ENCODE measurements at places on chromosomes 16 and 17.

GRCh38 chr17:58215685-58216084 is 3.4 kb downstream of the MKS1 start:
- DNase-seq = no peak

DNA sequence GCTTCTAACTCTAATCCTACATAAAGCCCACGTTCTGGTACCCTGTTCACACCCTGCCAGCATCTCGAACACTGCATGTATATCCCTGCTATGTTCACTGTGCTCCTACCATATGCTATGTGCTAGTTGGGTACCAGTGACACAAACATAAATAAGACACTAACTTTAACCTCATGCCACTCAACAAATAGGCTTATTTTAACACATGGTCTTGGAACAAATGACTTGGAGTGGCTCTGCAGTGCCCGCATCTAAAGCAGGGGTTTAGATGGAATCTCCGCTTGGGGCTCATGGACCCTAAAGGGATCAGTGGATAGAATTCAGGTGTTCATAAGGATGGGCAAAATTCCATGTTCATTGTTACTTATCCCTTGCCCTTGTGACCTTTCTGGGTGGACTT is 175.7 kb upstream of the ZKSCAN2 start:
- DNase-seq = no peak

GRCh38 chr17:75810216-75810615 is 25.6 kb downstream of the UNK start:
- no peak for DNase-seq

- peak; percentile 12 for DNase-seq
Observed at GRCh38 chr17:1490643-1491442, 1.6 kb downstream of the MYO1C start.

- DNase-seq = peak; percentile 68
Observed at GRCh38 chr17:53353919-53354351, 468.8 kb upstream of the KIF2B start.

DNA sequence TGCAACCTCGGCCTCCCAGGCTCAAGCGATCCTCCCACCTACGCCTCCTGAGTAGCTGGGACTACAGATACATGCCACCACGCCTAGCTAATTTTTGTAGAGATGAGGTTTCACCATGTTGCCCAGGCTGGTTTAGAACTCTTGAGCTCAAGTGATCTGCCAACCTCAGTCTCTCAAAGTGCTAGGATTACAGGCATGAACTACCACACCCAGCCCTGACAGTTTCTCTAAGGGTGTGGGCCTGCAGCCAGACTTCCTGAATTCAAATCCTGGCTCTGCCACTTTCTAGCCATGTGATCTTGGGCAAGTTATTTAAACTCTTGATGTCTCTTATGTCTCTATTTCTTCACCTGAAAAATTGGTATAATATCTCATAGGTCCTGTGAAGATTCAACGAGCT is 5.6 kb downstream of the CUEDC1 start:
- no peak for DNase-seq

GRCh38 chr17:45230787-45231480 is 9.2 kb downstream of the FMNL1 start:
- DNase-seq = no peak

- DNase-seq = no peak
Observed at GRCh38 chr16:72860726-72861562, 187.0 kb downstream of the ZFHX3 start.

DNA sequence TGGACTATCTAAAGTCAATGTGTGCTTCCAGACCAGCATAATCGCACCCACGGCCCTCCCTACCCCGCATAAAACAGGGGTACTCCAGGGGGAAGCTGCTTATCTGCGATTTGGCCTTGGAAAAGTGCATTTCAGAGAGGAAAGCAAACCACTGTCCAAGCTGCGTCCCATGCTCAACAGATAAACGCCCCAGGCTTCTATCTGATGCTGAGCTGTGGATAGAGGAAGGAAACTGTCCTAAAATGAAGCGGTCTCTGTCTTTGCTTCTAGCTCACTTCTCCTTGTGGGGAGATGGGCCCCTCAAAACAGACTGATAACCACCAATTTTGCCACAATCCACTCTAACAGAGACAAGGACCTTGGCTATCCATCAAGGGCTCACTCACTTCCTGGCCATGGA is 160.5 kb upstream of the TNRC6C start:
- no peak for DNase-seq

DNA sequence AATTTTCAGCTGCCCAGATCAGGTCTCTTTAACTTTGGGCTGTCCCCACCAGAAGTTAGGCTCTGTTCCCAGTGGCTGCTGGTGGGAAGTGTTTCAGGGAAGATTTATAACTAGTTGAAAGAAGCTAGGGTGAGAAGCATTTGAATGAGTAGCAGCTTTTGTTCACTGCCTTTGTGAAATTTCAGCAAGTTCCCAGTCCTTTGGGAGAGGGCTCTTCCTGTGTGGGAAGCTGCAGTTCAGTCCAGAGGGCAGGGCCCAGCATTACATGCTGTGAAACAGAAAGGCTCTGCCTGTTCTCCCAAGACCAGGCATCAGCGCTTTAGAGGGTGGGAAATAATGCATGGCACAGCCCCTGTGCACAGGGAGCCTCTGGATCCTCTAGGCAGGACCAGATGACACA is 17.8 kb downstream of the PROCA1 start:
- DNase-seq = no peak

- DNase-seq = peak; percentile 1
Observed at GRCh38 chr16:66304151-66304550, 62.3 kb upstream of the CDH5 start.

DNA sequence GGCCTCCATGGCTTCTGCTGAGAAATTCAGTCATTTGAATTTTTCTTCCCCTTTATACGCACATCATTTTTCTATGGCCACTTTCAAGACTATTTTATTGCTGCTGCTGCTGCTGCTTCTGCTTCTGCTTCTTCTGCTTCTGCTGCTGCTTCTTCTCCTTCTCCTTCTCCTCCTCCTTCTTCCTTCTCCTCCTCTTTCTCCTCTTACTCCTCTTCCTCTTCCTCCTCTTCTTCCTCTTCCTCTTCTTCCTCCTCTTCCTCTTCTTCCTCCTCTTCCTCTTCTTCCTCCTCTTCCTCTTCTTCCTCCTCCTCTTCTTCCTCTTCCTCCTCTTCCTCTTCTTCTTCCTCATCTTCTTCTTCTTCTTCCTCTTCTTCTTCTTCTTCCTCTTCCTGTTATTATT is 22.4 kb downstream of the CPD start:
- no peak for DNase-seq

DNA sequence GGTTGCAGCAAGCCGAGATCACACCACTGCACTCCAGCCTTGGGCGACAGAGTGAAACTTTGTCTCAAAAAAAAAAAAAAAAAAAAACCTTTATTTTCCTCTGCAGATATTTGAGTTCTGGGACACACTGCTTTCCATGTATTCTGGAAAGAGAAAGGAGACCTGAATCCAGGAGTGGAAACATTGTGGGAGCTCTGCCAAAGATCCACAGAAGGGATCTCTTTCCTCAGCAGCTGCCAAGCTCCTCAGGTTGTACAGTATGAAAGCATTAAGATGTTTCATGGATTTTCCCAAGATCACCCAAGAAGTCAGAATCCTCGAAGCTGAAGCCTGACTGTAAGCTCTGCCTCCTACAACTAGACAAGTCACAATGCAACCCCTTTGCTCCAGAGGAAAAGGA is 13.5 kb downstream of the NPRL3 start:
- DNase-seq = no peak

- DNase-seq = no peak
Observed at GRCh38 chr17:66143657-66144282, 48.2 kb downstream of the CEP112 start.

- DNase-seq = no peak
Observed at GRCh38 chr17:30920683-30921543, 832 bp upstream of the ADAP2 start.

- DNase-seq = no peak
Observed at GRCh38 chr16:55968221-55968620, 93.0 kb upstream of the CES5A start.

DNA sequence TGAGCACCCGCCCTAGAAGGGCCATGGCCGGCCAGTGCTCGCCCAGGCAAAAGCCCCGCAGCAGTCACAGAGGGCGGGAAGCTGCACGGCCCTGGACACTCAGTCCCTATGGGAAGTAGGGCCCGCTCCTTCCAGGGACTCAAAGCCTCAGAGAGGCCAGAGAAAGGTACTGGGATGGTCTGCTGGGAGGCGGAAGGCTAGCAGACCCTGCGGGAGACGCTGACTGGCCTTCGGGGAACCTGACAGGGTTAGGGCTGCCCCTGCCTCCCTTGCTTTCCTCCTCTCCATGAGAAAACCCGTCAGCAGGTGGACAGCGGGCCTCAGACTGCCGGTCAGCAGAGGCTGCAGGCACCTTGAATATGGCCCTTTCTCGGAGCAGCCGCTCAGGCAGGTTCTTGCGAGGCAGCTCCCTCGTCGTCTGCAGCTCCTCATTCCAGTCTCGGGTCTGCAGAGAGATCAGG is 11.5 kb downstream of the CLUH start:
- DNase-seq = no peak

DNA sequence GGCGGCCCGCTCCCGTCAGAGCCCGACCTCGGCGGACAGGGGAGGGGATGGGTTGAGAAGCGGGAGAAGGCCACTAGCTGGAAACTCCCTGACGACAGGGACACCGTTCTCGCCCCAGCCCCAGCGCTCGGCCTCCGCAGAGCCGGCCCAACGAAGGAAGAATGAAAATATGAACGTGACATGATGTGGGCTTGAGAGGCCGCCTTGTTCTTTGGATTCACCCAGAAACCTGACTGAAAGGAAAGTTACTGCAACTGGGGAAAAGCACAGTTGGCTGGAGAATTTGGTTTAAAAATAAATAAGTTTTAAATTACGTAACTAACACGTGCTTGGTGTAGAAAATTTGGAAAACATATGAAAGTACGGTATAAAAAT is 21.1 kb downstream of the NPTX1 start:
- no peak for DNase-seq

DNA sequence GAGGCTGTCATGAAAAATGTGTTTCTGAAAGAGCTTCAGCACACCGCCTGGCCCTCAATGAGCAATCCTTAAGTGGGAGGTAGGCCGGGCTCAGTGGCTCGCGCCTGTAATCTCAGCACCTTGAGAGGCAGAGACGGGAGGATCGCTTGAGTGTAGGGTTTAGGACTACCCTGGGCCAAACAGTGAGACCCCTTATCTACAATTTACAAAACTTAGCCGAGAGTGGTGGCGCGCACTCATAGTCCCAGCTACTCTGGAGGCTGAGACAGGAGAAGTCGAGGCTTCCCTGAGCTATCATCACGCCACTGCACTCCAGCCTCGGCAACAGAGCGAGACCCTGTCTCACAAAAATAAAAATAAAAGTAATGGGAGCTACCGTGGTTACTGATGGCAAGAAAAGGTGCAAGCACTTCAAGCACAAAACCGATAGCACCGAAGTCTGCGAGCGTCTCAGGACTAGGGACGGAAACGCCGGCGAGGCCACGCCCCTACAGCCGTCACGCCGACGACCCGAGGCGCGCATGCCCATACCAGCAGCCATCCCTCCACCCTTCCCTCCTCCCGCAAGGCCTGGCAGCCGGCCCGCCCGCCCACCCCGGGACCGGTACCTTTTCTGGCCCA is 607 bp downstream of the THUMPD1 start:
- peak; percentile 55 for DNase-seq

- DNase-seq = no peak
Observed at GRCh38 chr17:71919186-71919585, 201.6 kb upstream of the SOX9 start.

GRCh38 chr17:74130276-74130675 is 73.2 kb upstream of the RPL38 start:
- DNase-seq = no peak

DNA sequence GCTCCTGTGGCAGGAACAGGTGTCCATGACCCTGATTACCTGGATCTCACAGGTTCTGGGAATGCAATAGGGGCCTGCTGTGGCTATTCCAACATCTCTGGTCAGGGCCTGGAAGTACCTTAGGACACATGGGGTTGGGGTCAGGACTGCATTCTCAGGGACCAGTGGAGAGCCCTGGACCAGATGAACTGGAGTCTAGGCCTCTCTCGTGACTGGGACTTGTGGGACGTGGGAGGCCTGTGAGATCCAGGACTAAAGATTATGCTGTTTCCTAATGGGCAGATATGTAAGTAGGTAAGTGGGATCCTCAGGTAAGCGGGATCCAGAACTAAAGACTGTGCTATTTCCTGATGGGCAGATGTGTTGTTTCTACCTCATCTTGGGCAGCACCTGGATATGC is 16.2 kb upstream of the CD300A start:
- no peak for DNase-seq

DNA sequence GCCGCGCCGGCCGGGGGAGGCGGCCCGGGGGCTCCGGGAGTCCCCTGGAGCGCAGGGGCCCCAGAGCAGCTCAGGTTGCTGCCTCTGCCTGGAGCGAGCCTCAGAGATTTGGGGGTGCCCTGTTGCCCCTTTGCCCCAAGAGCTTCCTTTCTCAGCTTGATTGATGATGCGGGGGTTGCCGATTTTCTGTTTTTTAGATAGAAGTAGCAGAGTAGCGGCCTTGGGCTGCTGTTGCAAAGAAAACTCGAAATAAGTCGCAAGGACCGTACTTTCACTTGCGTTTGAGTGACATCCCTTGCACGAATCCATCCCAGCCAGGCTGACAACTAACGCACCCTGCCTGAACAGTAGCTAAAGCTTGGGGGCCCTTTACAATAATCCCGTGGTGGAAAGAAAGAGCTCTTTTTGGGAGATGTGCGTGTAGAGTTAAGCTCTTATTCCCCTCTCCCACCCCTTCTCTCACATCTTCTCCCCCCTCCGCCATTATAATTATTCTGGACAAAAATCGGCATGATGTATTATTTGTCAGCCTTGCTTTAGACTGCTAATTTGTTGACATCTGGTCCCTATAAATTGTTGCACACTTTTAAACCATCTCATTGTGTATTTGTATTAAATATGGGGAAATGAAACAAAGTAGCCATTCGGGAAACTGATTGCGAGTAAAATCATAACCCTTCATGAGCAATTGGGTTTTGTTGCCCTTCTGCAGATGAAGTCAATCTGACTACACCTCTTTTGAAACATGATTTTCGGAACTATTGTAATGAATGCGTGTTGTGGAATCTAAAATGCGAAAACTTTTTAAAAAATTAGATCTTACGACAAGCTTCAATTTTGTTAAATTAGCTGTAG is 873 bp downstream of the USP10 start:
- no peak for DNase-seq

GRCh38 chr17:66522591-66523272 is 220.3 kb downstream of the PRKCA start:
- no peak for DNase-seq

GRCh38 chr17:77516902-77517301 is 376.1 kb downstream of the SEC14L1 start:
- no peak for DNase-seq

Data from NCI-H1105 treated with DMSO at 0.1 percent for 48 hours (cell line).